ENCODE measurements at places on chromosomes 7 and 10.

GRCh38 chr10:70925377-70926225, 37.2 kb upstream of the PCBD1 start:
- peak; percentile 12 for DNase-seq

DNA sequence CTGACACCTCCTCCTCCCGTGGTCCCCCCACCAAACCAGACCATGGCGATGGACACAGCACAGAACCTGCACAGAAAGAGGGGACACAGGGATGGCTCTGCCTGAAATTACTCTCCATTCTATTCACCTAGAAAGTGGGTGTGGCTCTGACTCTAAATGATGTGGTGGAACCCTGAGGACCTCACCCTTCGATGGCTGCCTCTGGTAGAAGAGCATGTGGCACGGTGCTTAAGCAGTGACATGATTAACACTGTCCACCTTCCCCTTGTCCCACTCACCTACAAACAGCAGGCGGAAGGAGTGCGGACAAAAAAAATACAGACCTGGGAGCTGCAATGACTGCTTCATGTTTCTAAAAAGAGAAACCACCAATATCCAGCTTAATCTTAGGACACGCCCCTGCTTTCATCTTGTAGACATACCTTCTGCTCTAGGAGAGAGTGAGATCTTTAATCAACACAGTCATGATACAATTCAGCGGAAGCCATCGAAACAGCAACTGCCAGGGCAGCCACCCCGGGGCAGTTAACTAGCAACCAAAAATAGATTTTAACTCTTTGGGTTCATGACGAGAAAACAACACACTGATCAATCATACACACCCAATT, 11.4 kb downstream of the JCAD start:
- DNase-seq: peak; percentile 13

- no peak for DNase-seq
Observed at GRCh38 chr7:55128693-55129394, 110.0 kb downstream of the EGFR start.

DNA sequence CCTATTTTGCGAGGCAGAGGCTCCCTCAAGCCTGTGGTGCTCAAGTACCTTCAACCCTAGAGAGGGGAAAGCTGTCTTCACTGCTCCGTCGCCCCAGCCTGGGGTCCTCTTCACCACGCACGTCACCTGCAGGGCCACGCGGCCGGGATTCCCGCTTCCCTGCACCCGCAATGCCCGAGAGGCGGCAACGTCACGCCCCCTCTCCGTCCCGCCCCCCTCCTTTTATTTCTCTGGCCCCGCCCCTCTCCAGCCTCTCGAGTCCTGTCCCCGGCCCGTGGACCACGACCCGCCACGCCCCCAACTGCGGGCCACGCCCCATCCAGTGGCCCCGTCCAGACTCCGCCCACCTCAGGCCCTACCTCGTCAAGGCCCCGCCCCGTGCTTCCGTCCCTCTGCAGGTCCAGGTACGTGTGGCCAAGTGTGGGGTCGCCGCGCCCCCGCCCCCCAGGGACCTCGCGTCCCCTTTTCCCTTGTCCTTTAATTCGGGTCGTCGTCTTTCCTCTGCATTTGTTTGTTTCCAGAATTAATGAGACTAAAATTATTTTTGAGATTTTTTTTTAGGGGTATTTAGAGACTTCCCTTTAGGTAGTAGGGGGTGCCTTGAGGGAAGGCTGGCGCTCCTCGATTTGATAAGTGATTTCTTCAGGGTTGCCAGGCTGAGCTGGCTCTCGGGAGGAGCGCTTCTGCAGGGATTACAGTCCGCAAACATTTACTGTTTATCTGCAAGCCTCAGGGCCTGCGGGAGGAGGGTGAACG, 69.8 kb upstream of the BAIAP2L1 start:
- peak; percentile 1 for DNase-seq

DNA sequence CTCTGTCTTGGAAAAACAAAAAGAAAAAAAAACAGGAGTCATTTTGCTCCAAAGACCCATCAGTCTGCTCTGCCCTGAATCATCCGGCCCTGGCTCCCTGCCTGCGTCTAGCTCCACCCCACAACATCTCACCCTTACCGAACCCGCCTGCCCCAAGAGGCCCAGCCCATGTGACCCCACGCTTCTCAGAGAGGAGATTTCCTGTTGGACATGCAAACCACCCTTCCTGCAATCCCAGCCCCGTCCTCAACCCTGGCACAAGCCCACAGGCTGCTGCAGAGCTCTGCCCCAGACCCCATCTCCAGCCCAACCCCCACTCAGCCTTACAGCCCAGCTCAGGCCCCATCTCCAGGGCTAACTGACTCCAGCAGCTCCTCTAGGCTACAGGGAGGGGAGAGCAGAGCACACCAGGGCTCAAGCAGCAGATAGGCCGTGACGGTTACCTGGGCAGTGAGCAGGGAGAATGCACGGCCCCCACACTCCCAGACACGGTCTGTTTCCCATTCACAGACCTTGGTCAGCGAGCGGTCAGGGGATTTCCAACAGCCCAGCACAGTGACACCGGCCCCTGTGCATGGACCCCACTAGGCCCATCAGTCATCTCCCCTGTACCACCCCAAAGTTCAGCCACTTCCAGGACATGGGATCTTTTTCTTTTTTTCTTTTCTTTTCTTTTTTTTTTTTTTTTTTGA, 69.9 kb upstream of the GTF2I start:
- no peak for DNase-seq

GRCh38 chr7:28725045-28725642, 233.0 kb downstream of the TRIL start:
- no peak for DNase-seq

- DNase-seq: no peak
Observed at GRCh38 chr10:46312953-46313352, 26.2 kb downstream of the ANTXRL start.

DNA sequence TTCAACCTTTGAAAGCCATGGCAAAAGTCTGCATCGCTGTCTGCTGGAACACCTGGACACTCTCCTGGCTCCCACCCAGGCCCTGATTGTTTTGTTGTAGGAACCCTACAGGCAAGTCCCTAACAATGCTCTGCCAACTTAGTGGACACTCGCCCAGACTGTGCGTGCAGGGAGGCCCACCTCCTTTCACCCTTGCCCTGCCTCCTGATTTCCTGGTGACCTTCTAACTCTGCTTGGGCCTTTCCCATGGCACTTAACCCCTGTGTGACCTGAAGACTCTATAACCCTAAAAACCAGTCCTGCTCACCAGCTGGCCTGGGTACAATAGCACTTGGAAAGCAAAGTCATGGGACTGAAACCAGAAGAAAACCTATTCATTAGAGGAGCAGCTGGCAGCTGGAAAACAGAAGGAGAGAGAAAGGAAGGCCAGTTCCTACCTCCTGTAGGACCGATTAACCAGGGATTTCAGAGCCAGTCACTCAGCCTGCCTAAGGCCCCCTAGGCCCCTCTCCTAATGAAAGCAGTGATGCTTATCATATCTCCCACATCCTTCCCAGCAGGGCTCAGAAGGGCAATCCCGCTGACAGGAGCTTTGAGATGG, 82.7 kb upstream of the KMT2E start:
- no peak for DNase-seq

GRCh38 chr7:91632234-91632940, 248.1 kb downstream of the MTERF1 start:
- DNase-seq: no peak

GRCh38 chr7:76040126-76040525, 7.7 kb downstream of the STYXL1 start:
- no peak for DNase-seq

DNA sequence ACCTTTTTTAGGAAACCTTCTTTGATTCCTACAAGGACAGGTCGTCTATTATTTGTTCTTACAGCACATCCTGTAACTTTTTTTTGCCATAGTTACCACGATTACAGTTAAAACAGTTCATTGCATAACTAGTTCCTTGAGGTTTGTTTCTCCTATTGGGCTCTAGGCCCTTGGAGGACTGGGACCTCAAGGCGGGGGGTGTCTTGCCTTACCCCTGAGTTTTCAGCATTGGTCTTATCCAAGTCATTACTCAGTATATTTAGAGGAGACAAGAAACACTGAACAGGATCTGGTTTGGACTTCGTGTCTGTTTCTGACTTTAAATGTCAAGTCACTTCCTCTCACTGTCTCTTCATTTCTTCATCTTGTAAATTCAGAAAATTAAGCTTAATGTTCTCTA, 369.8 kb downstream of the SDK1 start:
- DNase-seq: no peak

DNA sequence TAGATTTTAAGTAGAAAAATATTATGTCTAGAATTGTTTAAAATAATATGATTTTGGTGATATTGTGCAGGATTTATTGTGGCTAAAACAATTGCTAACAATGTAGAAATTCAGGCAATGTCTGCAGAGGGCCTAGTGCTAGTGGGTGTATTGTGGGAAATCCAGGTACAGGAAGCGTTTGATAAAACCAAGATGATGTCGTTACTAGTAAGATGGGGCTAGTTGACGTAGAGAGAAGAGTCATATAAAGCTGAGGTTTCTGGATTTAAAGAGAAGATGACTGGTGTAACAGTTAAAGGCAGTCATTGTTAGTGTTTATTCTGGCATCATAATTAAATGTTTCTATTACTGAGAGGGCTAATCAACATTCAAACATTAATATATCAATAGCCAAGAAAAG, 43.5 kb downstream of the ADK start:
- DNase-seq: no peak

DNA sequence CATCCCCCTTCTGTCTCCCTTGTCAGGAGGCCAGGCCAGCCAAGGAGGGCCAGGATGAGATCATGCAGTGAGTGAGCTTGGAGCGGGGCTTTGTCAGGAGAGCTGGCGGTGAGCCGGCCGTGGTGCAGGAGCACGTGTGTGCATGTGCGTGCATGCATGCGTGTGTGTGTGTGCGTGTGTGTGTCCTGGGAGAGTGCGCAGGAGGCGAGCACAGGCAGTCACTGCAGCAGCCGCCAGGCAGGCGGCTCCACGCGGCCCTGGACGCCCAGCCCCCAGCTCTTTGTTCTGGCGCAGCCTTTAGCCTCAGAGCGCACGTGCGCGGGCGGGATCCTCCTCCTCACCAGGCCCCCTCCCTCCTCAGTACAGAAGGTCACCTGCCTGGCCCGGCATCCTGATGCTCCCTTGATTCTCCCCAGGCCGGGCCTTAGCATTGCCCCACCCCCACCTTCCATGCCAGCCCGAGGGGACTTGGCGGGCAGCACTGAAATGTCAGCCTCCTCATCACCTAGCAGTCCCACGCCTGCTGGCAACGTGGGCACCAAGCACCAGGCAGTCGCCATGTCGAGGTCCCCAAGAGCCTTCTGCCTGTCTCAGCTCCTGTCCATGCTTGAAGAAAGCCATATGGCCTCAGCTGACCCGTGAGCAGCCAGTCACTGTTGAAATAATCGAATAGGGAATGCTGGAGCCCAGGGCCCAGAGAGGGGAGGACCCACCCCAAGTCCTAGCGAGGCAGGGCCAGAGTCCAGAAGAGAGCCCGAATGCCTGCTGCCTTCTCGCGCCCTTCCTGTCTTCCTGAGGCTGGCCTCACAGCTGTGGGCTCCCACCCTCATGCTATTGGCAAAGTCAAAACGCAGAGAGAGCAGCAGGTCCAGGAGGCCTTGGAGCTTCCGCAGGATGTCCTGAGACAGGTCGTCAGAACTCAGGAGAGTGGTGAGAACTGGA, 125.9 kb upstream of the PPIF start:
- no peak for DNase-seq

DNA sequence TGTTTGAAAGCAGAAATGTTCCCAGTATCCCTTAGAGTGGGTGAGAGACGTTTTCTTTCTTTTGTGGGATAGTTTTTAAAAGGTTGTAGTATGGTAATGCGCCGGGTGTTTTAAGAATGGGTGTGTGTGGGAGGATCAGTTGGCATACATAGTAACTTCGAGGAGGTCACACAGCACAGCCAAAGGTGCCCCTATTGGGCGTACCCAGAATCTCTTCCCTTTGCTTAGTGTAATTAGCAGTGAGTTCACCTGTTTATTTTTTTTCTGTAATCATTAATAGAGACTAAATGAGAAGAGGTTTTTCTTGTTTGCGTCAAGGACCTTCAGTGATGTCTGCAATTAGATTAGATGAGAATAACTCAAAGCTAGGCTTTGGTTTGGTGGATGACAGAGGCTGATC, 1.5 kb downstream of the PLEKHA8 start:
- DNase-seq: no peak

DNA sequence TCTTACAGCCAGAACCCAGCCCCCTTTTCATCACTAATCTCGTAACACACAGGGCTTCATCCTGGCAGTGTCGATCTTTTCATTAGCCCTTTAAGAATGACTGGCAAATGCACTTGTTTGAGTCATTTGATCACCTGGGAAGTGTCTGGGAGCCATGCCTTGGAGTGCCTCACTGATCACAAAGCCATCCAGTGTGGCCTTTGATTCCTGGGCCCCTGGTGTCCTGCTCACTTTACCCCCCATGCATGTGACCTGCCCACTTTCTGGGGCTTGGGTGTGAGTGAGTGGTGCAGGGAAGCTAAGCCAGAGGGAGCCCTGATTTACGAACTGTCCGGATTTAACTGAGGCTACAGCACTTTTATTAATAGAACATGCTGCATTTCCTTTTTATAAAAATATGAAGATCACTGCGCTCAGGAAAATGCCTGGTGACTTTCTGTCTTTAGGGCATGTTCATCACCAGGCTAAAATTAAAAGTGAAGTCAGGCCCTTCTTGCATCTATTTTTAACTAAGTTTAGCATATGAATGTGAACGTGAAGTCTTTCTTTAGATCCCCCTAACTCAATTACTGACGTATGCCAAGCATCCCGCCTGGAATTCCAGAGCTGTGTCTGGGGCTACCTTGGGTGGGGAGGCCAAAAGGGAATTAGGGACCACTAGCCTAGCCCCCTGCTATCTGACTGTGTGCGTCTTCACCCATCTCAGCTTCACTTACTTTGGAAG, 23.6 kb downstream of the RBM20 start:
- no peak for DNase-seq

GRCh38 chr7:50733552-50733951, 49.1 kb downstream of the GRB10 start:
- DNase-seq: no peak

DNA sequence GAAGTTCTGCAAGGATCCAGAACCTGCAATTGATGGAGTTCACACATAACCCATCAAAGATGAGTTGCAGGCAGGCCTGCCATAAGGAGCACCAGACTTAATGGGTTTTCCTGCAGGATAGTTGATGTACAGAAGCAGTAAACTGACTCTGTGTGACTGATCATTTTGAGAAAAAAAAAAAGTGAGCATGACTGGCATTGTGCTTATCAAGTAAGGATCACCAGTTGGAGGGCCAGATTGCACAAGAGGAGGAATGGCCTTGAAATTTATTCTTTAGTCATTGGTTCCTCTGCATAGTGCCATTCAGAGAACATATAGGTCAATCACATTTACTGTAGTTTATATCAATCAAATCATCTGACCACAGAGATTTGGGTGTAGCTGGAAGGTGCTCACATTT, 3.8 kb downstream of the CYP3A43 start:
- DNase-seq: no peak
